Prostate gland (tissue), 2 donors: ENCODE measurements at places on chromosomes 5 and 9.

DNA sequence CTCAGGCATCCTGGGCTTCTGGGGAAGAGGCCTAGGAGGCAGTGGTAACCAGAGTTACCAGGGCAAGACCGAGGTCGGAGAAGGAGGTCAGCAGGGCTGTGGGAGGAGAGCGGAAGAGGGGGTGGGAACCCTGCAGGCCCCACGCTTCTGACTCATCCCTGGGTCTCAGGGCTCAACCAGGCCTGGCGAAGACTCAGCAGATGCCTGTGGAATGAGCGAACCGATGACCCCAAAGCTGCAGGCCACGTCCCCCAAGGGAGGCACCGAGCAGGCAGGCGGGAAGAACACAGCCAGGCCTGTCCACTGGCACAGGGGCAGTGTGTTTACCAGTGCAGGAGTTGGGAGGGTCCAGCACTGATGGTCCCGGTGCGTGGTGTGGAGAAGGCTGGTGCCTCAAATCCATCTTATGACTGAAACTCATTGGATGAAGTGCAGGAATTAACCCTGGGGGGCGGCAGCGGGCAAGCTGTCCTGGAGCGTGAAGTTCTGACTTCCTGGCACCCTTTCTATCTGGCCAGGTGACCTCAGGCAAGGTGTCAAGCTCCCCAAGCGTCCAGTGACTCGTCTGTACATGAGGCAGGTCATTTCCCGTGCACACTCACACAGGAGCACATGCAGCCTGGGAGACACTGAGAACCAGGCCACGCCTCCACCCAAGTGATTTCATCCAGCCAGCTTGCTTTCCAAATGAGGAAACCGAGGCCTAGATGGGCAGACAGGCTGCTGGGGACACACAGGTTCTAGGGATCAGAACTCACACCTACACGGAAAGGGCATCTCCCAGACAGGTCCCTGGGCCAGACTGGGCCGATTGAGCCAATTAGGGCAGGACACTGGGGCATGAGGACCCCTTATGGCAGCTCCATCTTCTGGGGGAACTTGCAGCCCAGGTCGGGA is 69.1 kb downstream of the ADAMTS2 start:
- DNase-seq, result no peak

DNA sequence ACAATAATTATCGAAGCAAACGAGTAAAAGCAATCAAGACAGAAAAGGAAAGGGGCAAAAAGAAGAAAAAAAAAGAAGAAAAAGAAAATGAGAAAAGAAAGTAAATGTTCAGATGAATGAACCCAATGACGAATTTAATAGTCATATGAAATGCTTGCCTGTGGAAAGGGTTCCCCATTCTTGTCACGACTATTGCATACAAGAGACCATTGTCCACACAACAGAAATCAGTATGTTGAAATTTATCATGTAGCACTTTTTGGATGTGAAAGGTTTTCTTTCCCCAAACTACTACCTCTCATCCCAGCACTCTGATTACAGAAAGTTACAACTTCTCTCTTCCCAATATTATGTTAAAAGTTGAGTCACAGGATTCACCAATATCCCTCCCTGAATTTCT is 162.4 kb downstream of the ZDHHC21 start:
- DNase-seq, result no peak

DNA sequence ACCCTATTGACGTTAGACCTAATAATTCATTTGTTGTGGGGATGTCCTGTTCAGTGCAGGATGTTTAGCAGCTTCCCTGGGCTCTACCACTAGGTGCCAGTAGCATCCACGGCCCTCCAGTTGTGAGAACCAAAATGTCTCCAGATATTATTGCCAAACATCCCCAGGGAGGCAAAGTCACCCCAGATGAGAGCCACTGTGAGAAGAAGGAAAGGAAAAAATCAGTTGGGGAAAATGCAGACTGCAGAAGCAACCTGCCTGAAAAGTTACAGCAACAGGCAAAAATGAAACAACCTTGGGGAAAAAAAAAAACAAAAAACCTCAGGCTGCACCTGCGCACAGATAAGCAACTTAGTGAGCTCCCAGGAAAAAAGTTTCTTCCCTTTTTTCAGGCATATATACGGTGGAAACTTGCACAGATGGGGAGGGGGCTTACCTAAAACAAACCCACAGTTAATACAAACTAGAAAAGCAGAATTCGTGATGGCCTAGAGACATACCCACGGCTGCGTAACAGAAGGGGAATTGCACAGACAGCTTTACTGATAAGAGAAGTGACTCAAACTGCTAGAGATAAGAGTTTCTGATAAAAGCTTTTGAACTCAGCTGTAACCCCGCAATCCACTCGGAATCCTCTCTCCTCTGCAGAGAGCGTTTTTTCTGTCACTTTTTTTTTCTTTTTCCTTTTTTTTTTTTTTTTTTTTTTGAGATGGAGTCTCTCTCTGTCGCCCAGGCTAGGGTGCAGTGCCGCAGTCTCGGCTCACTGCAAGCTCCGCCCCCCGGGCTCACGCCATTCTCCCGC is 29.8 kb upstream of the FBP1 start:
- DNase-seq, result peak; percentile 48

DNA sequence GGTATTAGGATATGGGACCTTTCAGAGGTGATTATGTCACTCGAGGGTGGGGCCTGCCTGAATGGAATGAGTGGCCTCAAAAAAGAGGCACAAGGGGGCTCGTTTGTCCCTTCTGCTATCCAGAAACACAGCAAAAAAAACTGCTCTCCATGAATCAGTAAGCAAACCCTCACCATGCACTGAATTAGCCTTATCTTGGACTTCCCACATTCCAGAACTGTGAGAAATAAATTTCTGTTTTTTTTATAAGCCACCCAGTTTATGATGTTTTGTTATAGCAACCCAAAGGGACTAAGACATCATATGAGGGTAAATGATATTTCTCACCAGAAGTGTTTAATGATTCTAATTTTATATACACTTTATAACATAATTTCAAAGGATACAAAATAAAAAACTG is 476.6 kb upstream of the EDIL3 start:
- DNase-seq, result no peak

GRCh38 chr9:38211002-38211401 is 142.0 kb upstream of the SHB start:
- no peak for DNase-seq

- DNase-seq, result no peak
Measured at GRCh38 chr5:132764051-132764450, 13.0 kb downstream of the SEPTIN8 start.

GRCh38 chr9:94906181-94906580 is 179.7 kb downstream of the AOPEP start:
- DNase-seq, result no peak

DNA sequence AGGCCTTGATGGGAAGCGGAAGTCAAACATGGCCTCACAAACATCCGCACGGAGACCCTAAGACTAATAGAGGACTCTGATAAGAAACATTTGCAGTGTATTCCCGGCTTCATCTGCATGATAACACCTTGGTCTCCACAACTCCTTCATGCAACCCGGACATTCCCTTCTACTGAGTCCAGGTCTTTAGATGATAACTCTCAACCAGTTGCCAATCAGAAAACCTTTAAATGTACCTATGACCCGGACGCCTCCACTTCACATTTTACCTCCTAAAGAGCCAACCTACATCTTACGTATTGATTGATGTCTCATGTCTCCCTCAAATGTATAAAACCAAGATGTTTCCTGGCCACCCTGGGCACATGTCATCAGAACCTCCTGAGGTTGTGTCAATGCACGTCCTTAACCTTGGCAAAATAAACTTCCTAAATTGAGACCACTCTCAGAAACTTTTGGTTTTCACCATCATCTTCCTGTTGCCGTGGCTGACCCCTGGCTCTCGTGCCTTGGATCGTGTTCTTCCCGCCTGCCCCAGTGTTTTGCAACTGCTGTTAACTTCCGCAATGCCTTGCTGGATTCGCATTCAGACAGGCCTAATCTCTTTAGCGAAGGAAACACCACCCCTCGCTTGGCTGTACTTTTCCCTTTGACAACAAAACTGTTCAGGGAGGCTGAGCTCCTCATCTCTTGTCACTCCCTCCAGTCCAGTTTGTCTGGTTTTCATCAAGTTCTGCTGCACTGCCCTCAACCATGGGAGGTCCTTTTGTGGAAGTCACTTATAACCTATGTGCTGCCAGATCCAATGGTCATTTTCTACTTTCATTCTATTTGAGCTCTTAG is 1.1 kb upstream of the DAP start:
- DNase-seq, result peak; percentile 72

DNA sequence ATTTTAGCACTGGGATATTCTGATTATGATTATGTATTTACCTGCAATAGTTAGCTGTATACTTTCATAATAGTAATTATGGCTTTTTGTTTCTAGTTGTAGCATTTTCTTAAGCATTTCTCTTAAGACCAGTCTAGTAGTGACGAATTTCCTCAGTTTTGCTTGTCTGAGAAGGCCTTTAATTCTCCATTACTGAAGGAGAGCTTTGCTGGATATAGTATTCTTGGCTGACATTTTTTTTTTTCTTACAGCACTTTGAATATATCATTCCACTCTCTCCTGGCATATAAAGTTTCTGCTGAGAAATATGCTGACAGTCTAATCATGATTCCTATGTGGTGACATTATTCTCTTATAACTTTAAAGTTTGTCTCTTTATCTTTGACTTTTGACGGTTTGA is 181.1 kb upstream of the DMRTA1 start:
- DNase-seq, result no peak

DNA sequence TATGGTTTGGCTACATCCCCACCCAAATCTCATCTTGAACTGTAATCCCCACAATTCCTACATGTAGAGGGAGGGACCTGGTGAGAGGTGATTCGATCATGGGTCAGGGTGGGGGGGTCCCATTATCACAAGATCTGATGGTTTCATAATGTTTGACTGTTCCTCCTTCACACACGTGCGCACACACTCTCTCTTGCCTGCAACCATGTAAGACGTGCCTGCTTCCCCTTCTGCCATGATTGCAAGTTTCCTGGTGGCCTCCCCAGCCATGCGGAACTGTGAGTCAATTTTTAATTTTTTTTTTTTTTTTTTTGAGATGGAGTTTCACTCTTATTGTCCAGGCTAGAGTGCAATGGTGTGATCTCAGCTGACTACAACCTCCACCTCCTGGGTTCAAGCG is 27.0 kb downstream of the FAM169A start:
- DNase-seq, result no peak

- no peak for DNase-seq
Measured at GRCh38 chr9:68697851-68698250, 7.2 kb upstream of the PIP5K1B start.

DNA sequence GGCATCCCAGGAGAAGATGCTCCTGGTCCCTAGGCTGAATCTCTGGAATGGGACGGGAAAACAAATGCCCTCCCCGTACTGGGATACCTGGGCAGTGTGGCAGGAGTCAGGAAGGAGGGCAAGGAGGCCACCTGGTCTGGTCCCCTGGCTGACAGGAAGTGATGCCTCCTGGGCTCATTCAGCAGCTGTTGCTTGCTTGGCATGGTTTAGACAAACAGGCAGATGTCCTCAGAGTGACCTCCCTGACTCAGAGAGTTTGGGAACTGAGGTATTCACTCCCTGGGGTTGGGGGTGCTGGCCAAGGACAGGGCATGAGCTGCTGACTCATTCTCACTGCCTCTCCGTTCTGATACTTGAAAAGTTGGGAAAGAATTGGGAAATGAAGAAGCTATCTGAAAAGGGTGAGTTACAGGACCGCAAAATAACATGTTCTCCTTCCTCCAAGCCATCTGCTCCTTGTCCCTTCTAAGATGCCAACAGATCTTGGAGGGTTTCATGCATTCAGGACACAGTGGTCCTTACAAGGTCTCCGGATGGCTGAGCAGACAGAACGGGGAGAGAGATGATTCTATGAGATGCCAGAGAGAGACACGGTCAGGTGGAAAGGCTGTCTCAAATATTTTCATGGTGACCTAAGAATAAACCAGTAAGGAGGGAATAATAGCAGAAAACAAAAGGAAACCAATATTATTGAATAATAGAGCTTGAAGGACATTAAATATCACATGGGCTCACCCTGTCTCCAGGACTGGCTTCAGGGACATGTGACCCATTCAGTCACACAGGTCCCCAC is 534.5 kb downstream of the BNC2 start:
- no peak for DNase-seq

- no peak for DNase-seq
Measured at GRCh38 chr9:93904649-93905472, 50.3 kb downstream of the BARX1 start.

- no peak for DNase-seq
Measured at GRCh38 chr9:136674786-136675349, 12.2 kb downstream of the EGFL7 start.

GRCh38 chr5:134245101-134245604 is 19.3 kb upstream of the PPP2CA start:
- DNase-seq, result no peak

GRCh38 chr9:120507936-120508510 is 71.9 kb downstream of the CDK5RAP2 start:
- DNase-seq, result no peak

GRCh38 chr5:14864181-14864812 is 7.3 kb downstream of the ANKH start:
- DNase-seq, result no peak

DNA sequence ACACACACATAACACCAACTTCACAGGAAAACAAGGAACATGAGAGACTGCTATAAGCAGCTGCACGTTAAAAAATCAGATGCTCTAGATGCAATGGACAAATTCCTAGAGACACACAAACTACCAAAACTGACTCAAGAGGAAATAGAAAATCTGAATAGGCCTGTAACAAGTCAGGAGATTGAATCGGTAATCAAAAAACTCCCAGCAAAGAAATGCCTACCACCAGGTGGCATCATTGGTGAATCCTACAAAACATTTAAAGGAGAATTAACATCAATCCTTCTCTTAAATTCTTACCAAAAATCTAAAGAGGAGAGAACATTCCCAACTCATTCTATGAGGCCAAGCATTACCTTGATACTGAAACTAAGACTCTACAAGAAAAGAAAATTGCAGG is 54.9 kb downstream of the NDST1 start:
- DNase-seq, result no peak

GRCh38 chr5:77146896-77147295 is 59.8 kb upstream of the ZBED3 start:
- DNase-seq, result no peak

DNA sequence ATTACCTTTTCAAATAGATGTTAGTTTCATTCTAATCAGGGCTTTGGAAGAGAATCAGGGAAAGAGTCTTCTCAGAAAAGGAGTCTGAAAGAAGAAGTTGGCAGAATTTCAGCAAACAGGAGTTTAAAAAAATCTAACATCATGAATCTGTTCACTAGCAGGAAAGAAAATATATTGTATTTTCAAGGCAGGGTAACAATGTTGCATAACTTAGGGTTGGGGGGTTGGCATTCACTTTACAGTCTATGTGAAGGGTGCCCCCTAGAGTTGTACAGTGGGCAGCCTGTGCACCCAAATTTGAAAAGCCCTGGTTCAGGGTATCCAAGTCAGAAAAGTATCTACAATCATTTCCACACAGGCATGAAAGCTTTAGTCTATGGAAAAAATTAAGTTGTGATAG is 348.4 kb upstream of the SLC30A5 start:
- DNase-seq, result no peak
